ENCODE measurements at places on chromosomes 12 and 14.

DNA sequence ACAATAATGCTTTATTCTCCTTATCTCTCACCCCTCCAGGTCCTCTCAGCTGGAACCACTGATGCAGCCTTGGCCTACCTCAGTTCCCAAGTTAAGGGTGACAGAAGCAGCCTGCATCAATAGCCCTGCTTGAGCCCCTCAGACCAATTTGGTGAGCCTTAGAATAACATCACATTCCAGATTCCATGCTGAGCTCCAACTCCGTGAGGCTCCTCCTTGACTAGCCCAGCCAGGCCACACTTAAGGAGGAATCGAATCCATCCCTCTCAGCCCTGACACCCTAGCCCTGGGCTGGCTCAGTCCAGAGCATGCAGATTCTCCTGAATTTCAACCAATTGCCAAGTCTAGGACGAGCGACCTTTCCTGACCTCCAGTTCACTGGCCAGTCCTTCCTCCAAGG lies 91.1 kb downstream of the ARMH4 start:
- no peak for DNase-seq

GRCh38 chr14:96661244-96661969 lies 135.8 kb upstream of the VRK1 start:
- no peak for DNase-seq

- no peak for DNase-seq
Observed at GRCh38 chr14:53692885-53693284, 263.7 kb downstream of the BMP4 start.

DNA sequence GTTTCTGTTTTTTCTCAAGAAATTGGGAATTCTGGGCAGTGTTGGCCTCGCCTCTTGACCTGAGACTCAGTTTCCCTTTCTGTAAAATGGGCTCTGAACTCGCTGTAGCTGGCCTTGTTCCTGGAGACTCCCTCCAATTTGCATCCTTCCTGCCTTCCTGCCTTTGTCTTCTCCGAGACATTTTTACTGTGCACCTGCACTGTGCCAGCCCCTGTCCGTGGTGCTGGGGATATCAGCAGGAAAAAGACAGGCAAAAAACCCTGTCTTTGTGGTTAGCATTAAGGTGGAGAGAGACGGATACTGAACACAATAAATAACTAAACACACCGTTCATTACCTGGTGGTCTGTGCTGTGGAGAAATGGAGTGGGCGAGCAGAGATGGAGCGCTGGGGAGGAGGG lies 129.8 kb downstream of the AACS start:
- DNase-seq, result no peak

DNA sequence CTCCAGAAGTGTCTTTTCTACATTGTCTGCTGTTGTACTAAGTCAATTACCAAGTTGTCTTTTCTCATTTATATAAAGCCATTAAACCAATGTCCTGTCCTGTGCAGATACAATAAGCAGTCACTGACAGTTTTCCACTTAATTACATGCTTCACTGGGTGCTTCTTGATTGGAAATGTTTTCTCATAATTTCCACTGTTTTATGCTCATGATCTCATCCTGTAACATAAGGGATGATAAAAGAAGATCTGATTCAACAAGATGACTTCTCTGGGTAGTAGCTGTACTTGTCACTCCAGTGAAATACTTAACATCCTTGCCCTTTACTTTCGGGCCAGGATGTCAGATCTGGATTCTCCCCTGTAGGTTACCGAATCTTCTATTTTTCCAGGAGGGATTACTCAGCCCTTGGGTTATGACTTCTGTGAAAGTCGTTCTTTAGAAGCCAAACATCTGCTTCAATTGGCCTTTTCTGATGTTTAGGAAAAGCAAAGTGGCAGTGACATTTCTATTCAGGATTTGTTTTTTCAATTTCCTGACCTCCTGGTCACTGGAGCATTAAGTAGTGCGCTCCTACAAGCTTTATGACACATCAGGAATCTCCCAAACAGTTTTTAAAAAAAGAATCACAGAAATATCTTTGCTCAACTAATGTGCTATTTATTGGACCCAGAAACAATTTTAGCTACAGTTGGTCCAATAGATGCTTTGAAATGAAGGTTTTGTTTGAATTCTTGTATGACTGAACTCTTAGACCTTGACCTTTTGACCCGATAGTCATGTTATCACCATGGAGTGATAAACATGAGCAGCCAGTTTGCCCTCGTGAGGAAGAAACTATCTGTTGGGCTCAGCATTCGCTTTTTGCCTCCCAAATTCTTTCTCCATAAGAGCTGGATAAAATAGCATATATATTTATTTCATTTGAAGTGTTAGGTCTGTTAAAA lies 234.5 kb upstream of the SSTR1 start:
- no peak for DNase-seq

- no peak for DNase-seq
Observed at GRCh38 chr14:101480747-101481530, 80.4 kb upstream of the DIO3 start.

GRCh38 chr12:56222531-56222895 lies 791 bp upstream of the RNF41 start:
- DNase-seq, result no peak

- no peak for DNase-seq
Observed at GRCh38 chr12:130288691-130289090, 49.0 kb upstream of the PIWIL1 start.

DNA sequence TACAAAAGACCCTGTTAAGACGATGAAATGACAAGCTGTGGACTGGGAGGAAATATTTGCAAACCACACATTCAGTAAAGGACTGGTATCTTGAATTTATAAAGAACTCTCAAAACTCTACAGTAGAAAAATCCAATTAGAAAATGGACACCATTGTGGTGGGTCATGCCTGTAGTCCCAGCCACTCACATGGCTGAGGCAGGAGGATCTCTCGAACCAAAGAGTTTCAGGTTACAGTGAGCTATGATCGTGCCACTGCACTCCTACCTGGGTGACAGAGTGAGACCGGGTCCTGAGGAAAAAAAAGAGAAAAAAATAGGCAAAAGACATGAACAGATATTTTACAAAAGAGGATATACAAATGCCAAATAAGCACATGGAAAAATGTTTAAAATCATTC lies 41.9 kb downstream of the TTC6 start:
- no peak for DNase-seq

DNA sequence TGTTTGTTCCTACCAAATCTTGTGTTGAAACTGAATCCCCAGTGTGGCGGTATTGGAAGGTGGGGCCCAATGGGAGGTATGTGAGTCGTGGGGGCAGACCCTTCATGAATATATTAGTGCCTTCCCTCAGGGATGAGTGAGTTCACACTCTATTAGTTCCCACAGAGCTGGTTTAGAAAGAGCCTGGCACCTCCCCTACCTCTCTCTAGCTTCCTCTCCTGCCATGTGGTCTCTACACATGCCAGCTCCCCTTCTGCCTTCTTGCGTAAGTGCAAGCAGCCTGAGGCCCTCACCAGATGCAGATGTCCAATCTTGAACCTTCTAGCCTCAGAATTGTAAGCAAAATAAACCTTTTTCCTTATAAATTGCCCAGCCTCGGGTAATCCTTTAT lies 105.8 kb downstream of the SPTSSA start:
- no peak for DNase-seq

GRCh38 chr14:99148131-99148530 lies 123.9 kb downstream of the BCL11B start:
- DNase-seq, result no peak

- no peak for DNase-seq
Observed at GRCh38 chr12:131830914-131831571, 2.9 kb downstream of the MMP17 start.

DNA sequence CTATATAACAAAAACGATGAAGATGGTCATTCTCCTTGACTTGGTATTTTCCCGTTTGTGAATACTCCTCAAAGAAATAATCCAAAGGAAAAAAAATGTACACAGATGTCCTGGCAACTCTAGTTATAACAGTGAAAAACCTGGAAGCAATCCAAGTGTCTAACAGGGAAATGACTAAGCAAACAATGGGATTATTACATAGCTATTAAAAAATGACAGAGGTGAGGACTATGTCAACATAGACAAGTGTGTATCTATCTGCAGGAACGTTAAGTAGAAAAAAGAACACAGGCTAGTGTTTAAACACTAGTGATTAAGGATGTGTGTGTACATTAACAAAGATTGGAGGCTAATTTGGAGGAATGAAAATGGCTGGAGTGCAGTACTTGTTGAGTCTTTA lies 5.9 kb upstream of the APOLD1 start:
- peak; percentile 62 for DNase-seq

DNA sequence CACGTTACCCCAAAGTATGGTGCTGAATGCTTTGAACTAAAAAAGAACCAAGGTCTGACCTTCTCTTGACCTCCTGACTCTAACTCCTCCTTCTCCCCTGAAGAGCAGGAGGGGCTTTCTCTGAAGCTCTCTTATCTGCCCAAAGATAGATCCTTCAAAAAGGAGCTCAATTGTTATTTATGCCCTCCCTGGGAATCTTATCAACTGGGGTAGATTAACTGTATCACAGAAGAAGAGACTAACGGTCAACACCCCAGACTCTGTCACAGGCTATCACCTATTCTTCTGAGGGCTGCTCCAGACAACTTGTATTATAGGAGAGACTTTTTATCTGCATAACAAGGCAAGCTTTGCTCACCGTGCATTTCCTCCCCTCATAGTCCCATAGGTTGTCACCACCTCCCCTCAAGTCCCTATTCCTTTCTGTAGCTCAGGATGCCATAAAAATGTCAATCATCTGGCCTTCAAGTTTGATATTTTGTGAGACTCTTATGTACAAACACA lies 86.6 kb downstream of the PAPLN start:
- DNase-seq, result no peak

GRCh38 chr14:51431741-51432140 lies 191.7 kb downstream of the TMX1 start:
- no peak for DNase-seq

DNA sequence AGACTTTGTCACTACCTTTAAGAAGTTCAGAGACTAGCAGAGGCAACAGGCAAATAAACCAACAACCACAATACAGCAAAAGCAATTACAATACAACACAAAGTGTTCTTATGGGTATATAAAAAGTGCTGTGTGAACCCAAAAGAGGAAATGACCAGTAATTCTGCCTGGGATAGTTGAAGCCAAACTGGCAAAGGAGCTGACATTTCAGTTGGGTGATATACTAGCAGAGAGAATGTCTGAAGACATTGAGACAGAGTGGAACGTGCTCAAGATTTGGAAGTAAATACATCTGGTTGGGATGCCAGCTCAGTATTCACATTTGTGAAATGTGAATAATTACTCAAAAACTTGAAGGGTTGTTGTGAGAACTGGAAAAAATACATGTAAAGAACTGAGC lies 80.6 kb upstream of the GTF2A1 start:
- DNase-seq, result no peak

DNA sequence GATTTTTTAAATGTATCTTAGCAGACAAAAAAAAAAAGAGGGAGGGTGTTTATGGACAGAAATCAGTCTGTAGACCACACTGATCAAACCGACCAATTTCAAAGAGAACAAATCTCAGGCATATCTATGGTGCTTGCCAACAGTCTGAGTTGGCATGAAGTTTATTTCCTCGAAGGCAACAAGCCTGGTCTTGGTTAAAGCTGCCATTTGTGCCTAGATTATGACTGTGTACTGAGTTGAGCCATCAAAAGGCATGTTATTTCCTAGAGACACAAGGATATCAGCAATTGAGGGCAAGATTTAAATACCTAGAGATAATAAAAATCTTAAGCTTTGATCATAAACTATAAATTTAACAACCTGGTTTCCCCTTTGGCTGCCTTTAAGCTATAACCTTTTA lies 119.2 kb downstream of the SLC2A13 start:
- DNase-seq, result no peak

DNA sequence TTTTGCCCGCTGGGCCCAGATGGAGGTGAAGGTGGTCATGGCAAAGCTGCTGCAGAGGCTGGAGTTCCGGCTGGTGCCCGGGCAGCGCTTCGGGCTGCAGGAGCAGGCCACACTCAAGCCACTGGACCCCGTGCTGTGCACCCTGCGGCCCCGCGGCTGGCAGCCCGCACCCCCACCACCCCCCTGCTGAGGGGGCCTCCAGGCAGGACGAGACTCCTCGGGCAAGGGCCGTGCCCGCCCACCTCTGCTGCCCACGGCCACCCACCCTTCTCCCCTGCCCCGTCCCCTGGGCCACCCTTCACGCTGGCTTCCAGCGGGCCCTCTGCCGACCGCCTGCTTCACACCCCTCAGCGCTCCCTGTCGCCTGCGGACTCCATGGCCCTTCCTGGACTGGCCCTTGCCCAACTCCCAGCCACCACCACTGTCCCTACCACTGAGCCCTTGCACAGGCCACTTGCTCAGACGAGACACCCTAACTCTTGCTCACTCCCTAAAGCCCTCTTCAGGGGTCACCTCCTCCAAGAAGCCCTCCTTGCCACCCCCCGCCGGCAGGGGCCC lies 42.5 kb downstream of the CYP46A1 start:
- DNase-seq, result no peak

DNA sequence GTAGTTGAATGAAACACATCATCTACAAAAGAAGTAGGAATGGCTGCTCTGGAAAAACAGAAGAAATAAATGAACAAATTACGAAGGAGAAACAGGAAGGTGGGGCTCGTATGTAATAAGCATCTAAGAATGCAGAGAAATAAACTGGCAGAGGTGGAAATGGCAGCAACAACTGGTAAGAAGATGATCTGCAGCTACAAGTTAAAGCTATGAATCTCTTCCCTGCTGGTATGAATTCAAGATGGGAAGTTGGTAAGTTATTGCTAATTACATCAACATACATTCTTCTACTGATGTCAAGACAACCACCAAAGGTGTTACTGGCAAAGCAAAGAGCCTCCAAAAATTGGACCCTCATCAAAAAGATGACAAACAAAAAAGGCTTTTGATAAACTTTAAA lies 59.8 kb downstream of the HECTD4 start:
- no peak for DNase-seq

GRCh38 chr14:96663491-96664067 lies 133.6 kb upstream of the VRK1 start:
- no peak for DNase-seq

DNA sequence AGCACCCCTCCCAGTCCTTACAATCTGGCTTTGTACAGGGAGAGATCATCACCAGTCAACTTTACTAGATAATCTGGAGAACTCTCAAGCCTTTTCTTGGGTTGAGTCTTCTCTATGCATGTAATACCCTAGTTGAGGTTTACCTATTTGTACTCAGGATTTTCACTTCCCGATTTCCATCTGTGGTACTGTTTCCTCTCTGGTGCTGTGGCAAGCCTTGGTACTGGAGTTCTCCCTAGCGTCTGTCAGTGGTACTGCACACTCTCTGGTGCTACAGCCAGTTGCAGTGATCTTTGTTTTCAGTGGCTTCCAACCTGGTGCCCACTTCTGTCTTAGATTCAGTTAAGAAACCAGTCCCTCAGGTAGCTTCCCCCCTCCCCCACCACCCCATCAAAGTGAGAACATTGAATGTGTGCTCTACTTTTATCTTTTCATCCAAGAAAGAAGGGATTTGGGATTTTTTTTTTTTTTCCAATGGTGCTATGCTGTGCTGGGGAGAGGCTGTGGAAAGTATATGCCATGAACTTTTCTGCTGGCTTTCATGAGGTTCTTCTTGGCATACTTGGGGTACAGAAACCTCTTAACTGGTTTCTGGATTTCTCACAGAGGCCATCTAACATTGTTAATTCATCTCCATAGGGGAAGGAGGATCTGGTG lies 69.4 kb upstream of the EVL start:
- no peak for DNase-seq

GRCh38 chr12:57626111-57626920 lies 6.7 kb downstream of the B4GALNT1 start:
- no peak for DNase-seq

GRCh38 chr12:40168868-40169267 lies 55.9 kb upstream of the LRRK2 start:
- DNase-seq, result no peak

GRCh38 chr14:61454545-61454944 lies 133.2 kb downstream of the PRKCH start:
- no peak for DNase-seq

Measured in smooth muscle cell of the brain vasculature (primary cell).